ENCODE measurements at places on chromosomes 16 and 17.

GRCh38 chr17:45334231-45334630 is 17.4 kb upstream of the MAP3K14 start:
- no peak for DNase-seq

DNA sequence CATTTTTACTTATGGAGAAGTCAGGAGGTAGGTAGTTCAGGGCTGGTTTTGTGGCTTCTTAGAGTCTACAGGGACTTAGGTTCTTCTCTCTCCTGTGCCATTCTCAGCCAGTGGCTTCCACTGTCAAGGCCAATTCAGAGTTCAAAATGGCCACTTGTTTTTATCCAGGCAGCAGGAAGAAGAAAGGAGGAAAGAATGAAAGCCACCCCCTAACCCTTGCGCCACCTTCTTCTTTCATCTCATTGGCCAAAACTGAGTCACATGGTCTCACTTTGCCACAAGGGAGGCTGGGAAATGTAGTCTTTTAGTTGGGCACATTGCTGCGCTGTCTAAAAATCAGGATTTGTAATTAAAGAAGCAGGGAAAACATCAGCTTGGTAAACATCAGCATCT is 60.8 kb upstream of the MED9 start:
- peak; percentile 23 for DNase-seq

DNA sequence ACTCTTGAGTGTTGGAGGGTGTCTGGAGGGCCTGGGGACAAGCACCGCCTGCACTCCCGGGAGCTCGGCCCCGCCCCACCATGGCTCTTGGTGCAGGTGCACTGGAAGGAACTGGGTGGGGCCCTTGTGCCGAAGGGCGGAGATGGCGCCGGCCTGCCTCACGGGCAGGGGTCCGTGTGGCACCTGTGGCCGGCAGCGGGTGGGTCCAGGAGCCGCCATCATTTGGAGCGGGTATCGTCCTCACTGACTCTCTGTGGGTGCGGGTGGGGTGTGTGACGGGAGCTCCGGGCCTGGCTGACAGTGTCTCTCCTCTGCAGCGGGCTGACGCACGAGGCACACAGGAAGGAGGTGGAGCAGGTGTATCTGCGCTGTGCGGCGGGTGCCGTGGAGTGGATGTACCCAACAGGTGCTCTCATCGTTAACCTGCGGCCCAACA is 5.2 kb downstream of the METRNL start:
- DNase-seq, result no peak

GRCh38 chr17:82900741-82901140 is 60.9 kb upstream of the ZNF750 start:
- DNase-seq, result no peak

DNA sequence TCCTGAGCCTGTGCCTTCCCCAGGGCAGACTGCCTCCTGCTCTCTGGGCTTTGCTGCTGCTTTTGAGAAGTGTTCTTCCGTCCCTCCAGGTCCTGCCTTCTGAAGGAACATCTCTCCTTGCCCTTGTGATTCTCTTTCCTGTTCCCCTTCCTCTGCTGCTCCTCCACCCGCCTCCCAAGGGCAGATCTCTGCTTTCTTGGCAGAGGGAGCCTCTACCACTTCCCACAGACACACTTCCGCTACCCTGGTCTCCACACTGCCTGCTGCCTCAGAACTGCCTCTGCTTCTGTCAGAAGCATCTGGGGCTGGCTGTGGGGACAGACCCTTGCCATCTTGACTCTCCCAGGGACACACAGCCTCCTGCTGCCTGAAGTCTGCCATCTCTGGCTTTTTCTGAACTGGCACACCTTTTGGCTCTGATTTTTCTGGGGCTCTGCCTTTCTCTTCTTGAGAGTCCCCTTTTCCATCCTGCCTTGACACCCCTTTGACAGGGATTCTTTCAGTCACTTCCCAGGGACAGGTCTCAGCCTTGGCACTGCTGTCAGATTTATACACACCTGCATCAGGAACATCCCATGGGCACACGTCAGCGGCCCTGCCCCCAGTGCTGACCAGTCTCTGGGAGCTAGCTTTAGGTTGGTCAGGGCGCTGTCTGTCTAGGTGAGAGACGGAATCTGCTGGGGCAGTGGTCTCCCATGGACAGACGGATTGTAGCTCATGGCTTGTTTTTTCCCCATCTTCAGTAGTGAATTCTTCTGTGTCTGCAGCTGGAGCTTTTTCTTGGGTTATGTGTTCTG is 16.6 kb downstream of the GPR179 start:
- DNase-seq, result no peak

GRCh38 chr17:48541577-48542113 is 3.3 kb downstream of the HOXB2 start:
- no peak for DNase-seq

DNA sequence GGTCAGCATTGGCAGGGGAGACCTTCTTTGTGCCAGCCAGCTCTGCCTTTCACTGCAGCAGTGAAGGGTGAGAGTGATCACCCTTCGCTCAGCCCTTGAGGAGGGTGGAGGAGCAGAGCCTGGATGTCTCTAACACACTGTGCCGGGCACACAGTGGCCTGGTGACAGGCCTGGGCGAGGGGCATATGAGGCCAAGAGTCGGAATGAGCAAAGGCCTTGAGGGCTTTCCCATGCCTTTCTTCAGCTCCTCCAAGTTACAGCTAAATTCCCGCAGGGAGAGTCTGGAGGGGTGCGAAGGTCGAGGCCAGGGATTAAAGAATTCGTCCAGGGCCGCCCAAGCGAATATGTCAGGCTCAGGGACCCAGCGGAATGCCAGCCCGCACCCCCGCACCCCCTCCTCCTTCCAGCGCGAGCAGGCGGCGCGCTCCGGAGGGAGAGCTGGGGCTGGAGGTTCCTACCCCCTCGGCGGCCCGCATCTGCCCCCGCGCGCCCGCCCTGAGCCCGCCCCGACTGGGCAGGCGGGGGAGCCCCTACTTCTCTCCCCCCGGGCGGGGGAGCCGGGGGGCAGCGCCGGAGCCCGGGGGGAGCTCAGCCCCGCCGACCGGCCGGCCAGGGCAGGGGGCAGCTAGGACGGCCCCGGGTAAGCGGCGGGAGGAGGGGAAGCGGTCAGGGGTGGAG is at the start of gene RASL10B:
RASL10B (plus strand) TSS at position 401 of the 678 bp plus-strand sequence. CDS start 3,546 bp downstream, outside the sequence.
- peak; percentile 82 for DNase-seq

- DNase-seq, result no peak
These were observed 69.9 kb upstream of the GRIN2A start for GRCh38 chr16:10252155-10252554.

GRCh38 chr17:76381633-76382350 is 2.6 kb upstream of the SPHK1 start:
- DNase-seq, result no peak

DNA sequence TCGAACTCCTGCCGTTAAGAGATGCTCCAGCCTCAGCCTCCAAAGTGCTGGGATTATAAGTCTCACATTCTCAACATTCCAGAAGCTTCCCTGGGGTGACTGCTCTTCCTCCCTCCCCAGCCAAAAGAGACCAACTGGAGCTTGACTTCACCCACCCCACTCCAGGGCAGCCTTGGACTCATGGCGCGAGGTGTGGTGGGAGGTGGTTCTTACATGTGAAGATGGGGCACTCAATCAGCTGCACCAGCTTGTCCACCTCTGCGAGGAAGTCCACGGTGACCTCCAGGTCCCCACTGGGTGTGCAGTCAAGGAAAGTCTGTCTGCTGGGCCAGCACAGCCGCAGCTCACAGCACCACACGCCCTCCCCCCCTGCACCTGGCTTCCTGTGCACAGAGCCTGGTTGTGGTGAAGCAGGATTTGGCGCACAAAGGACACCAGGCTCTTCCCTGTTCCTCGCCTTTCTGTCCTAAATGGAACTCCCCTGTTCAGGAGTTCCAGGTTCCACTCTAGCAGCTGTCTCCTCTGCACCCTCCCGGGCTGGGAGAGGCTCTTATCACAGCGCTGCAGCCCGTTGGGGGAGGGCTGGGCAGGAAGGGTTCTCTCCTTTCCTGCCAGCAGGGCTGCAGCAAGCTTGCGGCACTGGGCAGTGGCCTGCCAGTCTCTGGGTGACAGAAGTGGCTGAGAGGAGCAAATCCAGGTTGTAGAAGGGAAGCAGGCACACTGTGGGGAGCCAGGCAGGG is 9.6 kb upstream of the MTSS2 start:
- peak; percentile 77 for DNase-seq

GRCh38 chr17:2214929-2215615 is 88.5 kb downstream of the SMG6 start:
- no peak for DNase-seq

GRCh38 chr16:75239542-75240122 is 11.8 kb downstream of the BCAR1 start:
- no peak for DNase-seq

DNA sequence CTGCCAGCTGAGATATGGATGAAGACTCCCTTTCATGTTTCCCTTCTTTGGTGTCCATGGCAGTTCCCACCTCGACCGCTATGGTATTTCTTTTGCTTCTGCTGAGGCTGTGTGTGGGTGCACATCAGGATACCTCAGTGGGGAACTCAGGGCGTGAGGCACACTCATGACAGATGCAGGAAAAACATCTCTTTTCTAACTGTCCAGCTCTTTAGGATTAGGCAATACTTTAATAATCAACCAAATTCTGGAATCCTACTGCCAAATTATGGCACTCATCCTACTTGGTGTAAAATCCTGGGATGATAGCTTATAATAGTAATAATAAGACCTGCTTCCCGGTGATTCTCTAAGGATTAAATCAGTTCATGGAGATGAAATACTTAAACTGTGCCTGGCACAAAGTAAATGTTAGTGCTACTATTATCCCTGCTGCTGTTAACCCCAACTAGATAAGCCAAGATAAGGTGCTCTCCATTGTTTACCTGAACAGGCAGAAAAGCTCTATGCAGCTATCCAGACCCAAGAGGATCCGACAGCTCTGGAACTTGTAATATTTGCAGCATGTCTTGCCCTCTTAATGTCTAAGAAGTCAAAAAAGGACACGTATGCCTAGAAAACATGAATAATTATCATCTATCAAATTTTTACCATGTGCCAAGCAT is 543.3 kb downstream of the WWOX start:
- no peak for DNase-seq

GRCh38 chr16:27433636-27434035 is 31.7 kb downstream of the IL21R start:
- no peak for DNase-seq

DNA sequence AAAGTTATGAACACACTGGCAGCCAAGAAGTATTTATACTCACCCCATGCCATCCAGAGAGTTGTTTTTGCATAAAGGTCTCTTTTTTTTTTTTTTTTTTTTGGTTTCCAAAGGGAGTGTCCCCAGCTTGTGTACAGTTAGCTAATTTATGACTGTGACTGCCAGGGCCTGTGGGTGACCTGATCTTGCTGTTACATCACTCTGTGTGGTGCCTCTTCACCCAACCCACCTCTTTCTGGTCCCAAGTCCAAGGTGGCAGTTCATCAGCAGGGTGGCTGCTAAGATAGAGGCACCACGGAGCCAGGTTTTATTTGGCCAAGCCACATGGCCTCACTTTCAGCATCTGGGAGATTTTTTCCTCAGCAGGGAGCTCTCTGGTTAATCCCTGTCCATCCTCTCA is at the start of gene NOS2:
NOS2 (minus strand) TSS at position 8 of the 400 bp plus-strand sequence. CDS start 1,720 bp downstream, outside the sequence.
- DNase-seq, result no peak

Data from BE2C (cell line).